ENCODE measurements at places on chromosomes 7 and 10. TPM values are rescaled to one million over a fixed set of nuclear protein-coding genes. Genes with fewer than 3 reads are reported as not detected.

DNA sequence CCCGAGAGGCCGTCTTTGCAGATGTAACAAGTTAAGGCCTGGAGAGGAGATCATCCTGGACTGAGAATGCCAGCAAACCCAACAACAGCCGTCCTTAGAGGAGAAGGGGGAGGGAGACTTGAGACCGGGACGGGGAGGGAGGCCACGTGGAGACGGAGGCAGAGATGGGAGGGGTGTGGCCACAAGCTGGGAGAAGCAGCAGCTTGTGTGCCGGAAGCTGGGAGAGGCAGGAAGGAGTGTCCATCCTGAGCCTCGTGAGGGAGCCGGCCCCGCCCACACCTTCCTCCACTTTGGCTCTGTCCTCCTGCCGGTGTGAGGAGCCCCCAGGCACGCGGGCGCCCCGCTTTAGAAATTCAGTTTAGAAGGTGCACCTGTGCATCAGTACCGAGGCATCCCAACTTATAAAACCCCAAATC is 95.7 kb downstream of the DNAJB6 start:
- peak; percentile 66 for DNase-seq

GRCh38 chr10:82068501-82068900 is 193.5 kb downstream of the NRG3 start:
- DNase-seq, result no peak

C7orf25 gene
- total RNA-seq, result 4.5 TPM

UCMA gene
- not detected for total RNA-seq

CALML5 gene
- total RNA-seq, result not detected

TMEM213 gene
- not detected for total RNA-seq

OPN1SW gene
- total RNA-seq, result not detected

GRCh38 chr7:137836113-137836509 is 10.7 kb downstream of the DGKI start:
- no peak for DNase-seq

All from right cardiac atrium (tissue), 5 donors.